ENCODE measurements at places on chromosomes 4 and X.

DNA sequence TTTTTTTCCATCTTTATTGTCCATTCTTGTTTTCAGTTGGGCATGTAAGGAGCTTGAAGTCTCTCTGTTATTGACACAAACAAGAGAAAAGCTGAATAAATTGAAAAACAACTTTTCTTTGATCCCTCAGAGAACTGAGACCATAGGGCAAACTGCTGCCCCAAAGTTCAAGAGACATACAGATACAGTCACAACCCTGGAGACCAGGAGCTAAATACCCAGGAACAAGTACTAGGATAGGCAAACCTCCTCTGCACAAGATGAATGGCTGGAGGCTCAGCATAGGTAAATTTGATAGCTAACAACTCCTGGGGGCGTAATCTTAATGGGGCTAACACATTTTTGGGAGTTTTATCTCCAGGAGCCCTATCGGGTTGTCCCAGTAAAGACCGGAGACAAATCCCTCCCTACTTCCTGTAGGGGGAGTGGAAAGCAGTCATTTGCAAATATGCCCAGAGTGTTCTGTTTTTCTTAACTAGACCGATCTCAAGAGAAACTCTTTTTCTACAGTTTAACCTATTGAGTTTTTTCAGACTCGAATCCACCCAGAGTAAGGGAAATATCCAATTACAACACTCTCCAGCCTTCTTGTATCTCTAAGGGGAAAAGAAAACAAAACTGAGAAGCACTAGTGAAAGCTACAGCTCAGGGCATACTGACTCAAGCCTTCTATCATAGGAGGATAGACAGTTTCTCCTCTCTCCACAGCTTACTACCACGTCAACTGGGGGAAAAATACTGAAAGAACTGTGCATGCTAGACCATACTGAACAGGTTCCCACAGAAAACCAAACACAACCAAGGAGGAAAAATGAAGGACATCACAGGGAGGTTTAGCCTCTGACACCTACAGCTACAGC lies 23.1 kb downstream of the MAGEA8 start:
- DNase-seq = no peak

DNA sequence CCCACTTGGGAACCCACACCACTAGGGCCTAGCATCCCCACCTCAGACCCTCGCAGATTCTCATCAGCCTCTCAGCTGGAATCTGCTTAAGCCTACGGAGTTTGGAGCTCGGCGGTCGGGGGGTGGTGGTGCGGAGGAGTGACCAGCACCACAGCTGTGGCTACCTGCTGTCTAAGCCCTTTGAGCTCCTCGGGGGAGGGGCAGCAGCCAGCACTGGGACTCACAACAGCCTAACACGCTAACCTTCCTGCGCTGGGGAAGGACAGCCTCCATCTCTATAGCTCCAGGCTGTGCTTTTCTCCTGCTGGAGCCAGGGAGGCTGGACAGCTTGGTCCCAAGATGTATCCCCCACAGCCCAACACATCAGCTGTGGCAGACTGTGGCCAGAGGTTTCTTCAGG lies 281.5 kb downstream of the USP46 start:
- no peak for DNase-seq

DNA sequence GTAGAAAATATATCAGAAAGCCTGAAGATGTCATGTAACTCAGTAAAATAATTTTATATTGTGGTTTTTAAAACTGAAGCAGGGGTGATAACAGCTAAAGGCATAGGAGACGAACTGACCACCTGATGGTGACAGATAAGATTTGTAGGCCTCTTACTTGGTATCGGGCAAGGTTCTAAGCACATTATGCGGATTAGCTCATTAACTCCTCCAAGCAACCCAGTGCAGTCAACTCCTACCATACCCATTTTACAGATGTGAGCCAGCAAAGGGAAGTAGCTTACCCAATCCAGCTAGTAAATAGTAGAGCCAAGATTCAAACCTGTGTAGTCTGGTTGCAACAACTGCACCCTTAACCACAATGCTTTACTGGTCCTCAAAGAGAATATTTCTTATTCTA lies 62.1 kb downstream of the CC2D2A start:
- DNase-seq = no peak

DNA sequence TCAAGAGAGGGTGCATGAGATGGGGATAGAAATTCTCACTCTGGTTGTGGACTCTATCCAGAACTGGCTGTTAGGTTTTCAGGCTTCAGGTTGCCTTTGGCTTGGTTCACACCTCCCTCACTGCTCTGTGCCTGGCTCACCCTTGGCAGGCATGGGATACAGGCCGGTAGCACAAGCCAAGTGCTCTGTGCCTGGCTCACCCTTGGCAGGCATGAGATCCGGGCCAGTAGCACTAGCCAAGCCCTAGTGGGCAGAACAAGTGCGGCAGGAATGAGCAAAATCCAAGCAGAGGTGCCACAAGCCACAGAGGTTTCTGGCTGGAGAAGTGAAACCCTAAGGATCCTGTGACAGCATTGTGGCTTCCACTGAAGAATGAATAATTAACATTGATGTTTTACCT lies 1642.3 kb downstream of the C4orf33 start:
- no peak for DNase-seq

- DNase-seq = no peak
Measured at GRCh38 chr4:96916711-96917110, 1076.8 kb downstream of the PDHA2 start.

GRCh38 chr4:100721077-100721476 lies 203.3 kb upstream of the EMCN start:
- DNase-seq = no peak

DNA sequence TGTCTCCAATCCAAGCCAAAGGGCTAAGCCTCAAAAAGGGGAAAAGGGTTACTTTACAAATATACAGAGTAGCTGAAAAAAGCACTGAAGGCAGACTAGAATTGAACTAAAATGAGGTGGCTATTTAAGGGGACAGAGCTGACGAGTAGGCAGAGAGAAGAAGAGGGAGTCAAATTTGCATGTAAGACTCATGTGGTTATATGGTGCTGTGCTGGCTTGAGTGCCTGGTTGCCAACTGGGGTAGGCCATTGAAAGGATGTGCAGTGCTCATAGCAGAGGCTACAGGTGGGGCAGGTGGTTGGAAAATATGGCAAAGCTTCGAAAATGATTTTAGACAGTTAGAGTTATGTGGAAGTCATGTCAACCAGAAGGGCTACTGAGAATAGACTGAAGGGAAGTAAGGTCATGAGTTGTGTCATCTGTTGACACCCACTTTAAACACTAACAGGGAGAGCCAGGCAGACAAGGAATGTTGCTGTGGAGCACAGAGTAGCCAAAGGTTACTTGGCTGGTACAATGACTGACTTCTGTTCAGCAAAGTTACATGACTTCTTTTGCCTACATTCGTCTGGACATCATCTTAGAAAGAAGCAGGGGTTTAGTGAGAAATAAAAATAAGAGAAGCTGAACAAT lies 1210.4 kb downstream of the ADGRL3 start:
- DNase-seq = no peak

- DNase-seq = no peak
Measured at GRCh38 chr4:12846368-12846767, 637.8 kb downstream of the RAB28 start.

DNA sequence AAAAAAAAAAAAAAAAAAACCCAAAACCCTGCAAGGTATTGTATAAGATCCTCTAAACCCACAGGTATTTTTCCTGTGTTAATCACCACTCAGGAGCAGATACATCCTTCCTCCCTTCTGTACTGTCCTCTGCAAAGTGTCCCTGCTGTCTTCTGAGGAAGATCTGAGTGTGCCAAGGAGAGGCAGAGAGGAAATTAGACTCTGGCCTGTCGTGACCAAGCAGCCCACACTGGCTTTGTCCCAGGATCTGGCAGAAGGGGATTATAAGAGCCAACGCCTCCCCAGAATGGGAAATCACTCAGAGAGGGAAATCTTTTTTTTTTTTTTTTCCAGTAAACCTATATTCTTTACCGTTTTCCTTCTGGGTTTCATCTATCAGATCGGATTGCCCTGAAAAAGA lies 39.6 kb downstream of the PTCHD1 start:
- DNase-seq = no peak

- DNase-seq = no peak
Measured at GRCh38 chr4:7782783-7783182, 156.9 kb downstream of the AFAP1 start.

- no peak for DNase-seq
Measured at GRCh38 chr4:173280998-173281397, 53.2 kb downstream of the HMGB2 start.

- DNase-seq = no peak
Measured at GRCh38 chrX:95889279-95889678, 795.4 kb upstream of the DIAPH2 start.

DNA sequence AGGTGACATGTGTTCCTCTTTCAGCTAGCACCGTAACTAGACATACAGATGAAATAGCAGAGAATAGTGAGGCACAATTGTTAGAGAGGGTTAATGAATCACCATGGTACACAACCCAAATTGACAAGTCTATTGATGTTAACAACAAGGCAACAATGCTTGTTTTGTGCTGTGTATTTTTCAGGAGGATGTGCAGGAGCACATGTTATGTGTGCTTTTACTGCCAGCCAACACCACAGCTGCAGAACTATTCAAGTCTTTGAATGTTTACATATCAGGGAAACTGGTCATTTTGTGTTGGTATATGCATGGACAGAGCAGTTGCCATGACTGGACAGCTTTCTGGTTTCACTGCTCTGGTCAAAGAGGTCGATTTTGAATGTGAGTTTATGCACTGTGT lies 32.8 kb downstream of the STBD1 start:
- no peak for DNase-seq

- no peak for DNase-seq
Measured at GRCh38 chr4:57854748-57855147, 744.6 kb upstream of the IGFBP7 start.

DNA sequence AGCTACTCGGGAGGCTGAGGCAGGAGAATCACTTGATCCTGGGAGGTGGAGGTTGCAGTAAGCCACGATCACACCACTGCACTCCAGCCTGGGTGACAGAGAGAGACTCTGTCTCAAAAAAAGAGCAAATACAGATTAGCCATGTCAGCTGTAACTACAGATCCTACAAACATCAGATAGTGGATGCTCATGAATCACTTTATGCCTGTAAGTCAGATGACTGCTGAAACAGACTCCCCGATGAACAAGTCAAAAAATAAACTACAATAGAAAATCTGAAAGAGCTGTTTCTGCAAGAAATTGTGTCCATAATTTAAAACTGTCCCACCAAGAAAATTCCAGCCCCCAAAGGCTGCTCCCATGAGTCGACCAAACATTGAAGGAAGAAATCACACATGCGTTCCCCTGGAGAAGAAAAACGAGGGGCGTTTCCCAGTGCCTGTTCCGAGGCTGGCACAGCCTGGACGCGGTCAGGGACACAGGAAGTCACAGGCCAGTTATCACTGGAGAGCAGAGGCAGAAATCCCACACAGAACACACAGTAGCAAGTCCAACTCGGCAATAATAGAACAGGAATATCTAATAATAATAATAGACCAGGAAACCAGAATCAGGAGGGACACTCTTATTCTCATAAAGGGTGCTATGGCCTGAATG lies 30.0 kb upstream of the GTPBP6 start:
- no peak for DNase-seq

GRCh38 chr4:15436513-15436912 lies 8.7 kb downstream of the C1QTNF7 start:
- DNase-seq = no peak

DNA sequence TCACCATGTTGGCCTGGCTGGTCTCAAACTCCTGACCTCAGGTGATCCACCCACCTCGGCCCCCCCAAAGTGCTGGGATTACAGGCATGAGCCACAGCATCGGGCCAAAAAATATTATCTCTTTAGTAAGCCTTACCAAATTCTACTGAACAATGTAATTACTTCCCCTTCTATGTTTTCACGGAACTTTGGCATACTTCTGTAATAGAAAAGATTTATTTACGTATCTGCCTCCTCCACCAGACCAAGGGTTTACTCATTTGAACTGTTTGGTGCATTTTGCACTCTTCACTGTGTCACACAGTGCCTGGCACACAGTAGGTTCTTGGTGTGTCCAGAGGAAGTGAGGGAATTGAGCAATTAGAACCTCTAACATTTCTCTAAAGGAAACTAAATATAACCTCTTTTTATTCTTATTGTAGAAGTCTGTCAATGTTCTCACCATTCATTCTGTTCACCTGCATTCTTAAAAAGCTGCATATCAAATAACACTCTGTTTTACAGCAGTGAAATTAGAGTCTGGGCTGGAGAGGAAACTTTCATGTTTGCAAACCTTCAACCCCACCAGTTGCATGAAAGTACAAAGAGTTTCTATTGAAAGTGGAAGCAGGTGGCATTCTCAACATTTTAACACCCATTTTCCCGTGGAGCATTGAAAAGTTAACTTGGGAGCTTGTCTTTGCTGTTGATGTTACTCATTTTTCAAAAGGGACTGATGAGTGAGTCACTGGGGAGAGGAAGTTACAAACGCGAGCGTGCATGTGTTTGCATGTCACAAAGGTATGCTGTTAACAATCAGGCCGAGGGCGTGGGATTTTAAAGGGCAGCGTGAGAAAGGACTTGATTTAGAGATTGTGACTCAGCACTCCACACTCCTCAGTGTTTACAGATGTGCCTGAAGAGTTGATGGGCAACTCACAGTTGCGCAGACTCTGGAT lies 314.1 kb downstream of the STK32B start:
- DNase-seq = no peak

DNA sequence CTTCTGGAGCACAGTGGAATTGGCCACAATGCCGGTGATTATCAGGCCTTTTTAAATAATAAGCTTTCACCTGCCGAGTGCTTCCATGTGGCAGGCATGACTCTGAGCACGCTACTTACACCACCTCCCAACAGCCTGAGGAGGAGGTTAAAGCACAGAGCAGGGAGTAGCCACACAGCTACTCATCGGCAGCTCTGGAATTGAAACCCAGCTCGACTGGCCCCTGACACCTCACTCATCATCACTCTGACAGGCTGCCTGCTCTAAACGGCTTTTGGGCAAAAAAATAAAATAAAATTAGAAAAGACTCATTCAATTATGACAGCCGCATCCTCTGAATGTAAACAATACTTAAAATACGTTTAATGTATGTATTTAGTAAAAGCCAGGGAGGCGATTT lies 326.4 kb upstream of the NOCT start:
- no peak for DNase-seq

GRCh38 chr4:145493166-145493565 lies 11.5 kb downstream of the SMAD1 start:
- no peak for DNase-seq

DNA sequence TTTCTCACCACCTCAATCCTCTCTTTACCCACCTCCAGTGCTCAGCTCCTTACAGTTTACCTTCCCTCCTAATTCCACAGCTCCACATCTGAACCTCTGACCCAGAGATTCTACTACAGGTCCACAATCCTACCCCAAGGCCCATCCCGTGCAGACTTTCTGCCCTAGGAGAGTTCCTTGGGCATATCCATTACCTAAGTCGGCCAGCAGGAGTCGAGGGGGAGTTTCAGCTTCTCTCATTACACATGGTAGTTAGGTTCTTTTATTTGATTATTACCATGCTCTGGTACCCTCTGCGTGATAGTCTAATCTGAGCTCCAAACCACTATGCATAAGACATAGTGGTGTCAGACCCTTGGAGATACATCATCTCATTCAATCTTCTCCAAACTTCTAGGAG lies 117.9 kb downstream of the SH3RF1 start:
- no peak for DNase-seq

GRCh38 chr4:139666735-139667281 lies 1.2 kb downstream of the MGST2 start:
- no peak for DNase-seq

Data from activated naive CD4-positive, alpha-beta T cell (primary cell).